Urinary bladder (tissue), 4 donors: ENCODE measurements at places on chromosomes 6 and 20.
A peak's percentile ranks its signal among the peaks of the same experiment; 100 is the strongest.

GRCh38 chr6:166619912-166620311, 7.1 kb downstream of the RPS6KA2 start:
- peak; percentile 45 for DNase-seq

DNA sequence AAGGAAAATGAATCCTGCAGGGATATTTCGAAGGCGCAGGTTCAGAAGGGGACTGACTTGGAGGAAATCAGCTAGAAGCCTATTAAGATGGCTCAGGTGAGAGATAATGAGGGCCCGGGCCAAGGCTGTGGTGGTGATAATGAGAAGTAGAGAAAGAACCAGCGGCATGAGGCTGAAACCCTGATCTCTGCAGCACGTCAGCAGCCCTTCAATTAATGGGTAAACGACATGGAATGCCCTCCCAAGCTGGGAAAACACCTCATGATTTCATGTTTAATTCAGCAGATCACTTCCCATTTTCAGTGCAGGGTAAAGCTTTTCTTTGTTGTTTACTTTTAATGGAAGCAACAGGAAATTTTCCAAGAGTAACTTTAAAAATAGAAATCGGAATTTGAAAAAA, 104.9 kb downstream of the TMEM200A start:
- DNase-seq = no peak

GRCh38 chr20:60804240-60804917, 447.7 kb upstream of the CDH4 start:
- no peak for DNase-seq

DNA sequence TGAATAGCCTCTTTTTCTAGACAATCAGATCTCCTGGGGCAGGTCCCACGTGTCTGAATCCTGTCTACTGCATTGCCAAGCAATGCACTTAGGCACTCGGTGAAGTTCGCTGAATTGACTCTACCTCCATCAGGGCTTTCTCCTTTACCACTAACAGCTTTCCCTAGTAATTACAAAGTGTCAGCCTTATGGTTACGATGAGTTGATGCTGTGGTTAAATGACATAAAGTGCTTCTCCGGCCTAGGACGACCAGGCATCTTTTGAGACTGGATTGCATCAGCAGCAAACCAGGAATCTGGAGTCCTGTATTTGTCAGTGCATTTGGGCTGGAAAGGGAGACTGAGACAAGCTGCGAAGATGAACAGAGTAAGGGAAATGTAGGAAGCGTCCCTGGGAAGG, 21.5 kb downstream of the NOX3 start:
- no peak for DNase-seq

DNA sequence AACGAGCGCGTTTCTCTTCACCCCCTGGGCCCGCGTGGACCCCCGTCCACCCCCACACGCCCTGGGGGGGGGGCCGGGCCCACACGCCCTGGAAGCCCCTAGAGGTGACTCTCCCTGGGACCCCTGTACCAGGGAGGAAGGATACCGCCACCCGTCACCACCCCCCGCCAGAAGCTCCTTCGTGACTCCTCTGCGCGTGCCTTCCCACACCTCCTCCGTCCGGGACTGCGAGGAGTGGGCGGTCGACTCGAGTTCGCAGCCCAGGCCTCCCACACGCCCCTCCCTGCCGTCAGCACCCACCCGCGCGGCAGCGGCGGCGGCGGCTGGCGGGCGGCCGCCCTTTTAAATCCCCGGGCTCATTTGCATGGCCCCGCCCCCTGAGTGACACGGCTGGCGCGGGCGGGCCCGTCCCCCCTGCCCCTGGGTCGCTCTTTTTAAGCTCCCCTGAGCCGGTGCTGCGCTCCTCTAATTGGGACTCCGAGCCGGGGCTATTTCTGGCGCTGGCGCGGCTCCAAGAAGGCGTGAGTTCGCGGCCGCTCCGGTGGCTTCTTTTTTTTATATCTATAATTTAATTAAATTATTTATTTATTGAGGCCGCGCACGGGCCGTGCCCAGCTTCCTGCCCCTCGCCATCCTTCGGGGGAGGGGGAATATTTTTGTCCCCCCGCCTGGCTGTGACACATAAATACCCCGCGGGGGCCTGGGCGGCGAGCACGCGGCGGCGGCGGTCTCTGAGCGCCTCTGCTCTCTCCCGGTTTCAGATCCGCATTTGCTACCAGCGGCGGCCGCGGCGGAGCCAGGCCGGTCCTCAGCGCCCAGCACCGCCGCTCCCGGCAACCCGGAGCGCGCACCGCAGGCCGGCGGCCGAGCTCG, at the start of gene HMGA1:
HMGA1 (plus strand) TSS at position 431 of the 873 bp plus-strand sequence. CDS start 3,908 bp downstream, outside the sequence.
- peak; percentile 74 for DNase-seq
